GOT3 (cell line): ENCODE measurements at places on chromosomes 1 and 21.

DNA sequence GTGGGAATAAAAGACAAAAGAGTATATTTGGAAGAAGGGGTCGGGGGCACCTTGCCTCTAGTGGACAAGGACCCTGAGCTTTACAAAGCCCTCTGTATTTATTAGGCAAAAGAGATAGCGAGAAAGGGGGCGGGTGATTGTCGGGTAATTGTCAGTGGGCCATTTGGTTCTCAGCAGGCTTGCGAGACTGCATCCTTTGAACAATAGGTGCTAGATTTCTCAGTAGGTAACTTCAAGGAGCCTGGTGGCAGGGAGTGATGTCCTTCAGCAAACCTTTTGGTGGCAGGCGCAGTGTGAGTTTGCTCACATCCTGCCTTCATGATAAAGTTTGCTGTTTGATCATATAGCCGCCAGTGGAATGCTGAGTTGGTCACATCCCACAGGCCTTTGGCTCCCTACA lies 71.4 kb downstream of the AXDND1 start:
- DNase-seq = no peak

DNA sequence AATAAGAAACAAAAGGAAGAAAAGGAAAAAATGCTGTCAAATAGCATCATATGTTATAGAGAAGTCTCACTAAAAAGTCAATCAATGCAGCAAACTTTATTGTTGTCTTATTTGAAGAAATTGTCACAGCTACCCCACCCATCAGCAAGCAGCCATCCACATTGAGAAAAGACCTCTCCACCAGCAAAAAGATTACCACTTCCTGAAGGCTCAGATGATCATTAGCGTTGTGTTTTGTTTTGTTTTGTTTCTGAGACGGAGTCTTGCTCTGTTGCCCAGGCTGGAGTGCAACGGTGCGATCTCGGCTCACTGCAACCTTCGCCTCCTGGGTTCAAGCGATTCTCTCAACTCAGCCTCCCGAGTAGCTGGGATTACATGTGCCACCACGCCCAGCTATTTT lies 29.0 kb downstream of the ATP2B4 start:
- no peak for DNase-seq

- DNase-seq = no peak
These were observed 99.6 kb downstream of the APP start for GRCh38 chr21:26070822-26071425.

GRCh38 chr1:6098303-6099215 lies 52.9 kb downstream of the KCNAB2 start:
- DNase-seq = no peak

GRCh38 chr1:201560328-201561194 lies 21.6 kb downstream of the NAV1 start:
- no peak for DNase-seq

GRCh38 chr1:172931761-172932160 lies 119.0 kb downstream of the TNFSF18 start:
- no peak for DNase-seq

- DNase-seq = no peak
These were observed 118.7 kb downstream of the SYT2 start for GRCh38 chr1:202591515-202591914.

- DNase-seq = peak; percentile 45
These were observed 20.3 kb upstream of the AZIN2 start for GRCh38 chr1:33060579-33061083.

- no peak for DNase-seq
These were observed at the start of gene PLA2G4A for GRCh38 chr1:186828611-186829454. PLA2G4A (plus strand) TSS chr1:186828949; CDS start chr1:186854355, 25,406 bp downstream.

- DNase-seq = no peak
These were observed 27.9 kb downstream of the CAMTA1 start for GRCh38 chr1:6813165-6813564.

- no peak for DNase-seq
These were observed 618.9 kb downstream of the NPHP4 start for GRCh38 chr1:5373281-5373680.

GRCh38 chr1:35561297-35561971 lies 3.8 kb downstream of the NCDN start:
- no peak for DNase-seq

DNA sequence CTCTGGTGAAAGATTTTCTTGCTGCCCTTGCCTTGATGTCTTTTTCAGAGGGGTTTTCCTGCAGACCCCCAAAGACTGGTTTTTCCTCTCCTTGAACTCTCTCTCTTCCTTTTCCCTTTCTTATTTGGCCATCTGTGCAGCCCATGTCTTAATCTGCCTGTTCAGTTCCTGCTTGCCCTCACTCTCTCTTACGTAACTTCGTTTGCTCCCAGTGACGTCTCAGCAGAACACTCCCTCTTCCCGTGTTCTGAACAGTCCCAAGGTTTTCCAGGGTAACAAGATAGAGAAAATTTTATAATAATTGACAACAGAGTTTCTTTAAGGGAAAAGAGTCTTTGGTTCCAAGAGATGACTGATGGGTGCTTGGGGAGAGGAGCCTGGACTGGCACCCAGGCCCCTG lies 109.1 kb upstream of the LMO4 start:
- DNase-seq = no peak

DNA sequence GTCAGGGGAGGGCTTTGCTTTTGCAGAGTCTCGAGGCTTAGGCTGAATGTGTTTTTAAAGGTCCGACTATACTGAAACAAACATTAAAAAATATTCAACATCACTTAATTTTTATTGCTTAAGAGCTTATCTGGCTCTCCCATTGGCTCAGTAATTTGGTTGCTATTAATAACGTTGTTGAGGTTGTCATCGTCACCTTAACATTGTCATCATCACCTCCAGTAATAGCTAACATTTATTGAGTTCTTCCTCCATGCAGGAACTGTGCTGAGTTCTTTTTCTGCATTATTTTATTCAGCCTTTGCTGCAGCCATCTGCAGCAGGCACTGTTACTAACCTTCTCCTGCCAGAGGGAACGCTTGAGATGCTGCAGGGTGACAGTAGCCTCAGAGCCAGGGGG lies 40.1 kb downstream of the ADARB1 start:
- no peak for DNase-seq

DNA sequence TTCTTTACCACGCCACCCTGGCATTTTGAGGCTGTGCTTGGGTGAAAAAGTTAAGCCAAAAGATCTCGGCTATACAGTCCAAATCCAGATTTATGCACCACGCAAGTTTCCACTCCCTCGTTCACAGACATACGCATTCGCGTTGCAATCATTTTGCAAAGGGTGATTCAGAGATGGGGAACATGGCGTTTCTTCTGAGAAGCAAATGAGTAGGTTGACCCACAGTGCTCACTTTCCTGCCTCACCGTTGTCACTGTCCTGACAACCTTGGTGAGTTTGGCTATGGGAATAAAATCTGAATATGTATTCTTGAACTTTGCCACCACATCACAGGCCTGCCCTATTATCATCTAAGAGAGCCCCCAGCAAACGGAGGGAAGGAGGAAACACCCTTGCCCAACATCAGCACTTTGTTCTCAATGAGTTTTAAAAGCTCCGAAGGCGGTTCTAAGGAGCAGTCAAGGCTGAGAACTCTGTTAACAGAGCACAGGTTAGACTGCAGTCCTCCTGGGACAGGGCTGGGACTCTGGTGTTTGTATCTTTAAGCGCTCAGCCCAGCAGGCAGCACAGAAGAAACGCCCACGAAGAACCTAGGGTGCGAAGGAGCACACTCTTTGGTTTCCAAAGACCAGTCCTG lies 86.4 kb downstream of the RUNX1 start:
- no peak for DNase-seq

- no peak for DNase-seq
These were observed 10.8 kb upstream of the PLEKHG5 start for GRCh38 chr1:6502000-6502891.

DNA sequence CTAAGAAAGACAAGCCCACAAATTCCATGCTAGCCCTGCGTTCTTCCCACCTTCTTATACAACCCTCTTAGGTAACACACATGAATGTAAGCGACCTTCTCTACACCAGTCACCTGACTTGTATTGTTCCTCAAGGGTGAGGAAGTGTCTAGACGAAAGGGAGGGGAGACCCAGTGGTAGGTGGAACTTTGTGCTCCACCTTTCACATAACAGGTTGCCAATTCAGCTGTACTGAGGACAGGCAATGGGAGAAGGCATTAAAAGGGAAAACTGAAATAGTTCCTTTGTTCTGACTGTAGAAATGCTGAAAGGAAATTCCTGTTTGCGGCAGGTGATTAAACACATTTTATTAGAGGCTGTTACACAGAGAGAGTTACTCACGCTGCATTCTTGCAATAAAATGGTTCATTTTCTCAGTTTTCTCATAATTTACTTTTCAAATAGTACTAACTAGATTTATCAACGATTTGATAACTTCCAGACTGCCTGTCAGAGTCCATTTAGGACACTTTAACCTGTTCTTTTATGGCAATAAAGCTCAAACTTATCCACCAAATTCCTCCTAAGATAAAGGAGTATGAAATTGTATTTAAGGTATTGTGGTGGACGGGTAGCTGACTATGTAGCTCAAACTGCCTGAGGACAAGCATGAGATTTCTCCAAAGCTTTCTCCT lies 17.8 kb upstream of the CHRM3 start:
- no peak for DNase-seq

GRCh38 chr1:110602466-110602865 lies 3.7 kb downstream of the KCNA2 start:
- no peak for DNase-seq

GRCh38 chr1:206036663-206037455 lies 13.2 kb upstream of the CTSE start:
- no peak for DNase-seq

DNA sequence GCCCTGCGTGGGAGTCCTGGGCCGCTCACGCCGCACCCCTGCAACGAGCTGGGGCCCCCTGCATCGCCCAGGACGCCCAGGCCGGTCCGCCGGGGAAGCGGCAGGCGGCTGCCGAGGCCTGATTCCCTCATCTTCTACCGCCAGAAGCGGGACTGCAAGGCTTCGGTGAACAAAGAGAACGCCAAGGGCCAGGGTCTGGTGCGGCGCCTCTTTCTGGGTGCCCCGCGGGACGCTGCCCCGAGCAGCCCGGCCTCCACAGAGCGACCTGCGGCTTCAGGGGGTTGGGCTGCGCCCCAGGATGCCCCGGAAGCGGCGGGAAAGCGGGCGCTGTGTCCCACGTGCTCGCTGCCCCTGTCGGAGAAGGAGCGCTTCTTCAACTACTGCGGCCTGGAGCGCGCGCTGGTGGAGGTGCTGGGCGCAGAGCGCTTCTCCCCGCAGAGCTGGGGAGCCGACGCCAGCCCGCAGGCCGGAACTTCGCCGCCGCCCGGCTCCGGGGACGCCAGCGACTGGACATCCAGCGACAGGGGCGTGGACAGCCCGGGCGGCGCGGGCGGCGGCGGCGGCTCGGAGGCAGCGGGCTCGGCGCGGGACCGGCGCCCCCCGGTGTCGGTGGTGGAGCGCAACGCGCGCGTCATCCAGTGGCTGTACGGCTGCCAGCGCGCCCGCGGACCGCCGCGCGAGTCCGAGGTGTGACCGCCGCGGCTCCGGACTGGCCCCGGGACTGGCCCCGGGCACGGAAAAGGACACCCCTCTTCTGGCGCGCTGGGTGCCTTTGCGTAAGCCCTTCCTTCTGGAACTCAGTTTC lies 2.7 kb downstream of the FAM110D start:
- DNase-seq = no peak

GRCh38 chr1:225824533-225824941 lies 14.6 kb downstream of the EPHX1 start:
- DNase-seq = no peak

DNA sequence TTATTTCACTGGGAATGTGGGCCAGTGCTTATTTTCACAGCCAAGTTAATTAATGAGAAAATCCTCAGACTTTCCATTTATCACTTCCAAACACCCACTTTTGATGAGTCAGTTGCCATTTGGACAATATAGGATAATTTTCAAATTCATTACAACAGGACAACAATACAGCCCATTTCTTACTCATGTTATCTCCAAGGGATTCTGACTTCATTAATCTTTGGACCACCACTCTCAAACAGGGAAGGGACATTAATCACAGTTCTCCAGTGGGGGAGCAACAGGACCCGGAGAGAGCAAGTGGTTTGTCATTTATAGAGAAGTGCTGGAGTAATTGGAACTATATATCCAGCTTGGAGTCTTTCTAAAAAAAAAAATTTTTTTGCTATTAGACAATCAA lies 38.7 kb downstream of the JUN start:
- DNase-seq = no peak

DNA sequence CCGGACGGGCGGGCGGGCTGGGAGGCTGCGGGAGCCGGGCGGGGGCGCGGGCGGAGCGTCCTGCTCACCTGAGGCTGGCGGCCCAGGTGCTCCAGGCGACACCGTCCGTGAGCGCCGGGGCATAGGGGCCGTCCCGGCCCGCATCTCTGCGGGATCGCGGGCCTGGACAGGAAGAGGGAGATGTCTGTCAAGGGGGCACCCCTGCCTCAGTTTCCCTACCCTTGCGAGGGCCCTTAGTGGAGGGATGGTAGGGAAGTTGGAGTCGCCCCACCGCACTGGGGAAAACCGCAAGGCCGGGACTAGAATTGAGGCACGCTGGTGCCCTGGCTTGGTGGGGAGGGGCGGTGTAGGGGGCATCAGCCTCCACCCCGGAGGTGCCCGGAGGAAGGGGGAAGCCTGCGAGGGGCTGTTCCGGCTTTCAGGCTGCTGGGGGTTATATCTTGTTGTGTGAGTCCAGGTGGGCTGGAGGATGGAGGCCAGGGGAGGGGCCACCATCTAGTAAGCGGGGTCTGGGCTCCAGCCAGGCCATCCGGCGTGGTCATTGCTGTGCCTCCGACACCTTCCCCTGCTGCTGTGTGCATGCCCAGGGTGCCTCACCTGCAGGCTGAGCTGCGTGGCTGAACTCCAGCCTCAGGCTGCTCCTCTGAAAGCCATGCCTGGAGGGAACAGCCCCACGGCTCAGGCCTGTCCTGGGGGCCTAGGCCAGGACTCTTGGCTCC lies 580 bp downstream of the VWA1 start:
- no peak for DNase-seq

DNA sequence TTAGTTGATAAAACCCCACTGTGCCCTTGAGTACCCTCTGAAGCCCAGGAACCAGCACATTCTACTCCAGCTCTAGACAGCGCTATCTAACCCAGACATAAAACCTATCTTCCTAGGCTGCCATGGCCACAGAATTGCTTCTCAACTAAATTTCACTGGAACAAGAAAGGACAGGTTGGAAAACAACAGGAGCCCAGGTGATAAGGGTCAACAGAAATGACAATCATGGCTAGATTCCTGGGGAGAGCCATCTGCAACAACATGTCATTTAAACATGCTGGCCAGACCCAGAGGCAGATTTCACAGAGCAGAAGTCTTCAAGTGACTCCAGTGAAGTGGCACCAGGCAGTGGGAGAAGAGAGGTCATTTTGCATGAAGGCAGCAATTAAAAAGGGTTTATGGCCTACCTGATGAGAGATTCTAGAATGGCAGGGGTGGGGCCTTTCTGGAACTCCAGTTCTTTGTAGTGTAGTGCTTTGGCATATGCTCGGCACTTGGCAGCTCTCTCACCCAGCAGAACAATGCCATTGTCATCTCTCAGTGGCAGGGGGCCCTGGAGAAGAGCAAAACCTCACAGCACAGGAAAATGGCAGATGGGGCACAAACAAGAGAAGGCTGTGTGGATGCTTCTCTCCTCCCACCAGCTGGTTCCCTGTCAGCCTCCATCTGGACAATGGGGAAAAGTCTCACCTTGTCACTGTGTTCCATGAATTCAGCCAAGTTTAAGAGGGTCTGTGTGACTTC lies 9.9 kb downstream of the ANGPTL7 start:
- DNase-seq = no peak
